ENCODE measurements at places on chromosomes 12 and 14.

- DNase-seq, result no peak
Observed at GRCh38 chr14:75446447-75446846, 18.6 kb downstream of the JDP2 start.

DNA sequence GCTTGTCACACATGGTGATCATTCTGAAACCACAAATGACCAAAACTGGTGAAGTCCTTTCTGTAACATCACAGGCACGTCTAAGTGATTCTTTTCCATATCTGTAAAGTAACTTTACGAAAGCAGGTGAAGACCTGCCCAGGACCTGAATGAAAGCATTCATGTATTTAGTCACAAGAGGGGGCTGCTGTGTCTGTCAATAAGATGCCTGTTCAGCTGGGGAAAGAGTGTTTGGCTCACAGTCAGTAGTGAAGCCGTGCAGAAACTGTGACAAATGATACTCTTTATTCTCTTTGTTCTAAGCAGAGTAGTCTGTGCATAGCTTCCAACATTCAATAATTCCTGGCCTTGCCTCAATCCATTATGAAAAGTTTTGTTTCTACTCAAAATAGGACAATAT lies 373.5 kb upstream of the OR4E1 start:
- DNase-seq, result no peak

- DNase-seq, result no peak
Observed at GRCh38 chr14:63745858-63746425, 18.1 kb upstream of the SGPP1 start.

GRCh38 chr12:131385313-131386166 lies 325.4 kb upstream of the SFSWAP start:
- no peak for DNase-seq

DNA sequence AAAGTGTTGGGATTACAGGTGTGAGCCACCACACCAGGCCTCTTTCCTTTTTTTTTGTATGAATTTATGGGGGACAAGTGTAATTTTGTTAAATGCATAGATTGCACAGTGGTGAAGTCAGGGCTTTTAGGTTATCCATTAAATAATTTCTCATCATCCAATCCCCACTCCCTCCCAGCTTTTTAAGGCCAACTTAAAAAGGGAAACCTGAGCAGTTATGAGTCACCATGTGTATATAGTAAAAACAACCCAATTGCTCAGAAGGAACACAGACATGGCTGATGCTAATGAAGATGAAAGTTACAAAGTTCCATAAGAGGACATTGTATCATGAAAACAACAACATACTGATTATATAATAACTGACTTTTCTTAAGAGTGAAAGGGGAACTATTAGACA lies 25.6 kb upstream of the ARID2 start:
- no peak for DNase-seq

Measured in astrocyte of the hippocampus (primary cell).